ENCODE measurements at places on chromosomes 12 and 14.

DNA sequence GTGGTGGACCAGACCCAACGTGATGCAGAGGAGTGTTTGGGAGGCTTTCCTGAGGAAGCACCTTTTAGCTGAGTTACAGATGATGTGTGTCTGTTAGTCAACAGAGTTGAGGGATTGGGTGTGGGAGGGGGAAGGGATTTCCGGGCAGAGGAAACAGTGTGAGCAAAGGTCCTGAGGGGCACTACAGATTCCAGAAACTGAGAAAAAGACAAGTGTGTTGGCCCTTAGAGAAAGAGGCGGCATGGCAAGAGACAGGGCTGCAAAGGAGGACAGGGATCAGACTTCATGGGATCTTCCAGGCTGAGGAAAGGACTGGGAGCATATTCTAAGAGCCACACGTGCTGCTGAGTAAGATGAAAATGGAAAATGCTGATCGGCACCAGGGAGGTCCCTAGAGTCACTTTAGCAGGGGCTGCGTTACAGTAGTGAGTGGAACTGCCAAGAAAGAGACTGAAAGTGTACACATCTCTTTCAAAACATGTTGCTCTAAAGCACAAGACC is 9.4 kb upstream of the RPS6KL1 start:
- no peak for DNase-seq

DNA sequence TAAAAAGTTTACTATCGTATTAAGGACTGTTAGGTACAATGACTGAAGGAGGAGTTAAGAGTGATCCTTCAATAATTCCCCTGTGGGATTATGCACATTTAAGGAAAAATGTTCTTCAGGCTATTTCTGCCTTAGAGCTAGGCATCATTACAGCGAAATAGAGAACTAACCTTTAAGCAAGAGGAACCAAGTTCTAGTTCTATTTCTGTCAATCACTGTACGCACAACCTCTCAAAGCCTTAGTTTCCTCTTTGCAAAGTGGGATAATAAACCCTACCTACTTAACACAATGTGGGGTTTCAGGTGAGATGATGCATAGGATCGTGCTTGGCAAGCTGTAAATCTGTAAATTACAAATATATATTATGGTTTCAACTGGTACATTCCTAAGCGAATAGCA is 15.4 kb downstream of the NTF3 start:
- DNase-seq = no peak

DNA sequence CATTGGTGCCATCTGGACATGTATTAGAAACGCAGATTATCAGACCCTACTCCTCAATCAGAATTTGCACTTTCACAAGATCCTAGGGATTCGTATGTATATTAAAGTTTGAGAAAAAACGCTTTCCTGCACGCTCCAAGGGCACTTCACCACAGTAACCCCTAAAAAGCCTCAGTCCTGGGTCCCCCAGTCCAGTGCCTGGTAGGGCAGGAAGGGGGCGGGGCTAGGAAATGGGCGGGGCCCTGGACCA is 369 bp downstream of the DEPDC4 start:
- no peak for DNase-seq

DNA sequence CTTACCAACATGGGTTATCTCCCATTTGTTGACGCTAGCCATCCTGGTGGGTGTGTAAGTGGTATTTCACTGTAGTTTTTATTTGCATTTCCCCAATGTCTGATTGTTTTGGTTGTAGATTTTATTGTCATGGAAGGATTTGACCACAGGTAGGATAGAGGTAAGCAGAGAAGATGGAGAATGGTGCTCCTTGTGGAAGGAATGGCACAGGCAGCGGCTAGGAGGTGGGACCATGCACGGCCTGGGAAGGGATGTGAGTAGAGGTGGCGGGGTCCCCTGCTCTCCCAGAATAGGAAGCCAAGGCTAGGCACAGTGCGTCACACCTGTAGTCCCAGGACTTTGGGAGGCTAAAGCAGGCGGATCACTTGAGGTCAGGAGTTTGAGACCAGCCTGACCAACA is 41.4 kb downstream of the PHETA1 start:
- peak; percentile 60 for DNase-seq

- no peak for DNase-seq
Observed at GRCh38 chr12:116760622-116761020, 22.5 kb downstream of the RNFT2 start.

DNA sequence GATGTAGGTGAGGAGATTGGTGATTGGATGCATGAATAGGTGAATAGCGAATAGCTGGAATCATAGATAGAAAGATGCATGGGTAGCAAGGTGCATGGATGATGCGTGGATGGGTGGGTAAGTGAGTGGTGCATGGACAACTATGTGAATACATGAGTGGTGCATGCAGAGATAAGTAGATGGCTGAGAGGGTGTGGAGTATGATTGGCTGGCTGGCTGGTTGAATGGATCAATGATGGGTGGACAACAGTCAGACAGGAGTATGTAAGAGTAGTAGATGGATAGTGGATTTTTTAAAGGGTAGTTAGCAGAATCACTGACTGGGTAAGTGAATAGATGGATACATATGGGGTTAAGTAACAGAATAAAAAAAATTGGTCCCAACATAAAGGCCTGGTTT is 33.9 kb downstream of the SERPINA3 start:
- DNase-seq = no peak

GRCh38 chr14:65419593-65420252 is 7.2 kb downstream of the FUT8 start:
- DNase-seq = no peak

DNA sequence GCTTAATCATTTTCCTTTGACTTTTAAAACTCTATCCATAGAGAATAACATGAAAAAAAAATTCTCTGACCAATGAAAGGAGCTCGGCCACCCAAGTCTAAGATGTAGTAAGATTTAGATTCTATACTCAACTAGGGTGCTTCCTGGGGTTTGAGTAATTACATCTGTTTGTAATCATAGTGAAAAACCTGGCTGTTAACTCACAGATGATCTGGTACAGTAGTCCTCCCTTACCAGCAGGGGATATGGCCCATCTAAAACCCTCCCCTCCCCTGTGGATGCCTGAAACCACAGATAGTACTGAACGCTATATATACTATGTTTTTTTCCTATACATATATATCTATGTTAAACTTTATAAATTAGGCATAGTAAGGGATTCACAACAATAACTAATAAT is 89.2 kb downstream of the DAAM1 start:
- DNase-seq = no peak

DNA sequence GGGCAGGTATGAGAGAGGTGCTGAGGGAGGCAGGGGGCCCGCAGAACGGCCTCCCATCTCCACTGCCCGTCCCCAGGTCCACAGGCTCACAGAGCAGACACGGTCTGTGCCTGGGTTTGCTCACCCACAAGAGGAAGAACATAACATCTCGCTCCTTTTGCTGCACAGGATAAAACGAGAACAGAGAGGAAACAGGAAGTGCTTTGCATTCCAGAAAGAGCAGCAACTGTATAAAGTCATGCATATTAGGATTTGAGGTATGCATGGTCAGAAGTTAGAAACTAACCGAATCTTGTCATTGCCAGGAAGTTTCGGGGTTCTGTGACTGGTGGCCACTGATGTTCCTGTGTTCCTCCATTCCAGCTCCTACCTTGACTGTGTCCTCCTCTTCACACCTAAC is 25.0 kb downstream of the NTF3 start:
- peak; percentile 61 for DNase-seq

- peak; percentile 1 for DNase-seq
Observed at GRCh38 chr12:79453820-79454219, 236.9 kb downstream of the PAWR start.

- no peak for DNase-seq
Observed at GRCh38 chr12:116133149-116133548, 144.3 kb downstream of the MED13L start.

DNA sequence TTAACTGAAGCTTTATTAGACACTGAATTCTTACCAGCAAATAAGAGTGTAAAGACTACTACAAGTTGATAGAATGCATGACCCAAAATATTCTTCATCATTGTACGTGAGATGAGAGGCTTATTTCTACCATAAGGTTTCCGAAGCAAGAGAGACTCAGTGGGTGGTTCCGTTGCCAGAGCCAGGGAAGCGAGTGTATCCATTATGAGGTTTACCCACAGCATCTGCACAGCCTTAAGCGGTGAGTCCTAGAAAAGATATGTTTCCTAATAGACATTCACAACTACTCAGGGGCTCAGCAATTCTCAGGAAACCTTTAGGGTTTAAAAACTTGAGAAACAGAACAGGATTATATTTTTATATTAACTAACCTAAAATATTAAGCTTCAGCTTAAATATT is 77.8 kb upstream of the POC1B start:
- no peak for DNase-seq

DNA sequence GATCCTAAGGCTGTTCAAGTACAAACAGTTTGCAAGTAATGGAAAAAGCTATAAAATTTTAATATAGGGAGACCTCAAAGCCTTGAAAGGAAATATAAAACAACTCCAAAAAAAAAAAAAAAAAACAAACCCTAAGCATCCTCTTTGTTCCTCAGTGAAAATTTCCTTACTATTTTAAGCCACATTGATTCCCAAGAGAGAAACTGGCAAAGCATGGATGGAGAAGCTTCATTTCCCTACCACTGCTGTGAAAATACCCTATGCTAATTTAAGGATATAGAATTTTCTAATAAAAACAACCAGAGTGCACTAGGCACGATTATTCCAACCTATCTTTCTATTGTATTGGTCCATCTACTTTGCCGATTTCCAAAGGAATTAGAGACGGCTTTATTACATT is 283.1 kb downstream of the CACNA1C start:
- DNase-seq = no peak

GRCh38 chr14:68248481-68249255 is 429.1 kb downstream of the RAD51B start:
- DNase-seq = peak; percentile 71

DNA sequence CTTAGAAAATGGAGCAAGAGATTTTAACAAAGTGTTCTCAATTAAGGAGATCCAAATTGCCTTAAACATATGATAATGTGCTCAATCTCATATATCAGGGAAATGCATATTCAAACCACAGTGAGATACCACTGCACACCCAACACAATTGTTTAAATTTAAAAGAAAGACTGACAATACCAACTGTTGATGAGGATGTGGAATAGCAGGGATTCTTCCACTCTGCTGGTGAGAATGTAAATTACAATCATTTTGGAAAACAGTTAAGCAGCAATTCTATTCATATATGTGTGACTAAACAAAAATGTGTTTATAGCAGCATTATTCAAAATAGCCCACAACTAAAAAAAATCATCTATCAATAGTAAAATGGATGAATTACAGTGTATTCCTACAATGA is 144.2 kb downstream of the KICS2 start:
- DNase-seq = peak; percentile 40

Data from mesendoderm (in vitro differentiated cells).